NCI-H187 treated with DMSO at 0.1 percent for 48 hours (cell line): ENCODE measurements at places on chromosomes 6 and 20.

GRCh38 chr6:122609881-122610689, at the start of gene PKIB:
Gene PKIB, plus strand, starts transcription at chr6:122610405. Its CDS starts 107,390 bp downstream, at chr6:122717795.
- no peak for DNase-seq

DNA sequence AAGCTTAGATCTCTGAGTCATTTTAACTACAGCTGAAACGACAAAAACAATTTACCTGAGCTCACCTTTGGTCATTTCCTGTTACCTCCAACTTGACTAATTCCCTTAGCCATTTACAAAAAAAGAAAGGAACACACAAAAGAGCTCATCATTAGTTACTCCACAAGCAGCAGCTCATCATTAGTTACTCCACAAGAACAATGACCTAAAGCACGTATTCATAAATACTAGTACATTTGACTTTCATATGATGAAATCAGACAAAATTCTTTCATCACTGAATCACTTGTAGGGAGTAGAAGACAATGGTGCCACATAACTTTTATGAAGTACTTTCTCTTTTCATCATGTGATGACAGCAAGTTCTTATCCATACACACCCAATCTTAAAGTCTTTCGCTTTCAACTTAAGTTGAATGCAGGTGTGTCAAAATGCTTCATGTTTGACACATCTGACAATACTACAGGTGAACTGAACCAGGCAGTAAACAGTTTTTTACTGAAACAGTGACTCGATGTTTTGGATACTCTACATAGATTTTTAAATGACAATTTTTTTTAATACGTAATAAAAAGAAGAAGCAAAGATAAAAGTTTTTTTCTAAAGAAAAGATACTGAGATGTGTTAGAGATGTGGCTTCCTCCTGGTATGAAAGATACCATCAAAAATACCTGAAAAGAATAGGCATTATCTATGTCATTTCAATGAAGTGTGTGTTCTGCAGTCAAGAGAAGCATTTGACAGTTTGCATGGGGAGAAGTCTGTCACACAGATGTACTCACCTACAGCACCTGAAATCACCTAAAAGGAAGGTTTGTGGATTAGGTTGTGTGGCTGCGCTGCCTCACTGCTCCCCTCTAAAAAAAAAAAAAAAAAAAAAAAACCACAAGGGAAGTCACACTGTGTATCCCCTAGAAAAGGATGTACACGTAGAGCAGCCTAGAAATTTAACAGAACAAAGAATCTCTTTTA, 109.1 kb downstream of the PRDM1 start:
- no peak for DNase-seq

DNA sequence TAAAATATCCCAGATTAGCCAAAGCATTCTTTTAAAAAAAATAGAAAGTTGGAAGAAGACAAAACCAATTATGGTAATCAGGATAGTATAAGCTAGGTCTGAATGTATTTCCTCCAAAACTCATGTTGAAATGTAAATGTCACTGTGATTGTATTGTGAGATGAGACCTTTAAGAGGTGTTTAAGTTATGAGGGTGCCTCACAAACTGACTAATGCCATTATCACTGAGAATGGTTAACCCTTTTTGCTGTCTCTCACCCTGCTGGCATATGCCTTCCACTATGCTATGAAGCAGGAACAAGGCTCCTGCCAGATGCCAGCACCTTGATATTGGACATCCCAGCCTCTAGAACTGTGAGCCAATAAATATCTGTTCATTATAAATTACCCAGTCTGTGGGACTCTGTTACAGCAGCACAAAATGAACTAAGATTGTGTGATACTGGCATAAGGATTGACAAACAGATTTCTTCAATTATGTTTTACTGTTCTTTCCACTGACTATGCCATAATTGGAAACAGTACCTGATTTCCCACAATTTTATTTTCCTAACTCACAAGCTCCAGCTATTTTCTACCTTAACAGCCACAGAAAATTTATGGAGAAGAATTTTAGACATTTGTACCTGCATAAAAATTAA, 63.8 kb downstream of the IBTK start:
- no peak for DNase-seq

DNA sequence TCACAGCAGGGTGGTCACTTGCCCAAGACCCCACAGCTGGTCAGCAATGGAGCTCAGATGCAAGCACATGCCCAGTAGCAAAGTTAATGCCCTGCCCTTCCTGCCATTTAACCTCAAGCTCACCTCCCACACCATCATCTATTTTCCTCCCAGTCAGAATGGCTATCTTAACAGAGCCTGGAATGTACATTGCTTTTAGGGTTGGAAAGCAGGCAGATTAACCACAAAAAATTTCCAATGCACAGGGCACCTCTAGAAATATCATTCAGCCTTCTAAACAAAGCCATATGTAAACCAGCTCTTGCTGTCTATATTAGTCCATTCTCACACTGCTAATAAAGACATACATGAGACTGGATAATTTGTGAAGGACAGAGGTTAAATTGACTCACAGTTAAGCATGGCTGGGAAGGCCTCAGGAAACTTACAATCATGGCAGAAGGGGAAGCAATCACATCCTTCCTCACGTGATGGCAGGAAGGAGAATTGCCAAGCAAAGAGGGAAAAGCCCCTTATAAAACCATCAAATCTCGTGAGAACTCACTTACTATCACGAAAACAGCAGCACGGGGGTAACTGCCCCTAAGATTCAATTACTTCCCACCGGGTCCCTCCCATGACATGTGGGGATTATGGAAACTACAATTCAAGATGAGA, 106.9 kb downstream of the FYN start:
- no peak for DNase-seq
